NCI-H1417 (cell line): ENCODE measurements at places on chromosomes 4 and X.

GRCh38 chr4:10108391-10108790, 8.2 kb downstream of the WDR1 start:
- DNase-seq: no peak

GRCh38 chr4:185358959-185359358, 36.8 kb downstream of the LRP2BP start:
- no peak for DNase-seq

DNA sequence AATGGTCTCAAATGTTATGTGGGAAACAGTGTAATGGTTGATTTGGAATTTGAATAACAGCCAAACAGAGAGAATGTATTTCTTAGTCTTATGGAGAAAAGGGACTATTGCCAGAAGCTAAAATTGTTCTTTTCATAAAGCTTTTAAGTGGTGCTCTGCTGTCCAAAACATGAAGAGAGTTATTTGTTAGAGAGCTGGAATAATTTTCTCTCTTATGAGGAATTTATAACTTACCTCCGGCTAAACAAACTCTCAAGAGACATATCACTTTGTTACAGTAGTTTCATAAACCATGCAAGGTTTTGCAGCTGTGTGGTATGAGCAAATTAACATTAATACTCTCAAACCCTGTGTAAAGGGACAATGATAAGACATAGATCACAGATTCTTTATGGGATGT, 28.6 kb downstream of the SULT1B1 start:
- no peak for DNase-seq

- no peak for DNase-seq
Observed at GRCh38 chrX:46130247-46130646, 415.0 kb downstream of the ZNF674 start.

DNA sequence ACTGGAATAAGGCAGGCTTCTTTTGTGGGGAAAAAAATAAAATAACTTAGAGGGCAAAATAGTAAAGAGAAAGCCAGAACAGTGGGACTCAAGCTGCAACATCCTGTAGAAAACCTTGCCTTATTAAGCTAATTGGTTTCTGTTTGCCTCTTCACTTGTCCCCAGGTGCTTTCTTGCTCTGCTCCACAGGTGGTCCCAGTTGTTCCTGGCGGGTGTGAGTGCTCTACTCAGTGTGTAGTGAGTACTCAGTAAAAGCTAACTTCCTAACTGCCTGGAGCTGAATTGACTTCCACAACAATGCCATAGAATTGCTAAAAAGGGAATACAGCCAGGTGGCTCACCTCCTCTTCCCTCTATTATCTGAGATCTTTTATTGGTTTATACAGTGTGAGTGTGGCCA, 930.2 kb downstream of the C4orf33 start:
- peak; percentile 52 for DNase-seq

GRCh38 chrX:32524385-32524784, 687.0 kb downstream of the DMD start:
- DNase-seq: no peak

DNA sequence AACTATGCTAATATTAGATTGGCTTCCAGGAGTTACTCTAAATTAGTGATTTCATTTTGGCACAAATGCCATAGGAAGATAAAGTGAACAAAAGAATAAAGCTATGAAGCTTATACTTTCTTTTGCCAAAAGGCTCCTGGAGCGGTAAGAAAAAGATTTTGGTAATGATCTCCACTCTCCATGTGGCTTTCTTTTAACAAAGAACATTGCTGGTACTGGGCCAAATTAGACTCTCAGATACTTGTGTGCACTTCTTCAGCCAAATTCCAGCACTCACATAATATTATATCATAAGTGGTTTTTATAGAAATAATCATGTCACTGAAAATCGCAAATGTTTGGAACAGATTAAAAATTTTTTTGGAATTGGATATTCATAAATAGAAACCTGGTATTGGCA, 142.4 kb upstream of the FGF13 start:
- DNase-seq: no peak
